ENCODE measurements at places on chromosomes 5 and 9.

DNA sequence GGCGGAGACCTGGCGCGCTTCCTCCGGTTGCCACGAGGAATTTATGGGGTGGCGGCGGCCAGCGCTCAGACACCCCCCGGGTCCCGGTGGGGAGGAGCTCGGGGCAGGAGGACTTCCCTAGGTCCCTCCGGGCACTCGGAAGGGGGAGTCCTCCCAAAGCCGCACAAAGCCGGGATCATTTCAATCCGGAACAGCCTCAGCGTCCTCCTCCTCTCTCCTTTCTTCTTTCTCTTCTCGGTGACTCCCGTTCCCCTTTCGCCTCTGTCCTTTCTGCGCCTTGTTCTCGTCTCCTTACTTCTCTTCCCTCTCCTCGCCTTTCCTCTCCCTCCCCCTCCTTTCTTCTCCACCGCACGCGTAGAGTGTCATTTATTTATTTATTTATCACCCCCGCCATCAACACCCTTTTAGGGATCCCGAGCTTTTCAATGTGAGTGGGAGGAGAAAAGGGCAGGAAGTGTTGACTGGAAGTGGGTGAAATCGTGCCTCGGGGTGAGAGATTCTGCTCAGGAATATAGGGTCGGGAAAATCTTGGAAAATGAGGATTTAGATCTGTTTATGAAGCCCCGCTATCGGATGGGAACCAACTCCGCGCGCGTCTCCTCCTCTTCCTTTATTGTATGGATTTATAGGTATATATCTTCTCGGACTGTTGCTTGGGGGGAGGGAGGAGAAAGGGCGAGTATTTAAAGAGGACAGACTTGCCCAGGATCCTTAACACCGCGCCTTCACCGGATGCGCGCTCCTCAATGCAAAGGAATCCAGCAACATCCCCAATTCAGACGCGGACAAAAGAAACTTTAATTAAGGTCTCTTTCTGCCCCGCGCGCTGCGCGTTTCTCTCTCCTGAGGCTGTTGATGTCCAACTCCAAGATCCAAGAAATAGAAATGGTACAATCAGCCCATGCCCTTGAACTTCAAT lies 2.0 kb upstream of the ZNF462 start:
- peak; percentile 50 for DNase-seq

DNA sequence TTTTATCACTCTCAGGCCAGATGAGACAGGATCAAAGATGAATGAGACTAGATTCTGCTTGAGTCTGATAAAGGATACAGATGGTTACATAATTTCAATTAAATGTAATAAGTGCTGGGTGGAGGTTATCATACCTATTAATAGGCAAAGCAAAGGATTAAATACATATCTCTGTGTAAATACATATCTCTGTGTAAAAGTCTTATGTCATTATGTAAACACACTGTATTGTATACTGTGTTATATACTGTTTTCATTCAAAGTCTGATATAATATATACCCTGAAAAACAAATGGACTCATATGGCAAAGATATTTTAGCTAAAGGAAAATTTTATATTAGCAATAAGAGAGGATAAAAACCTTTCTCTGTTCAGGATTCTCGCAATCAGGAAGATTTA lies 605.8 kb upstream of the PTGER4 start:
- no peak for DNase-seq

DNA sequence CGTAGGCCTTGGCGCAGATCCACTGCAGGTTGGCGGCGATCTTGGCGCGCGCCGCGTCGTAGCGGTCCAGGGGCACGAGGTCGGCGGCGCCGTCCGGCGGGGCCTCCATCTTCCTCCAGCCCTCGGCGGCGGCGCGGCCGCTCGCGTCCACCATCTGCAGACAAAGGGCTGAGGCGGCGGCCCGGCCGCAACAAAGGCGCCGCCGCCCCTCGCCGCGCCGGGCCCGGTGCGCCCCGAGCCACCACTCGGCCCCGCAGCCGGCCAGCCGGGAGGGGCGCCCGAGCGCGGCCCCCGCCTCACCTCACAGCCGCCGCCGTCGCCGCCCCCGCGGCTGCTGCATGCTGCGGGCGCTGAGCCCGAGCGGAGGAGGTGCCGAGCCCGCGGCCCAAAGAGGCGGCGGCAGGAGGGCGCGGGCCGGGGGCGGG lies 328 bp downstream of the CAMSAP1 start:
- DNase-seq = peak; percentile 57

DNA sequence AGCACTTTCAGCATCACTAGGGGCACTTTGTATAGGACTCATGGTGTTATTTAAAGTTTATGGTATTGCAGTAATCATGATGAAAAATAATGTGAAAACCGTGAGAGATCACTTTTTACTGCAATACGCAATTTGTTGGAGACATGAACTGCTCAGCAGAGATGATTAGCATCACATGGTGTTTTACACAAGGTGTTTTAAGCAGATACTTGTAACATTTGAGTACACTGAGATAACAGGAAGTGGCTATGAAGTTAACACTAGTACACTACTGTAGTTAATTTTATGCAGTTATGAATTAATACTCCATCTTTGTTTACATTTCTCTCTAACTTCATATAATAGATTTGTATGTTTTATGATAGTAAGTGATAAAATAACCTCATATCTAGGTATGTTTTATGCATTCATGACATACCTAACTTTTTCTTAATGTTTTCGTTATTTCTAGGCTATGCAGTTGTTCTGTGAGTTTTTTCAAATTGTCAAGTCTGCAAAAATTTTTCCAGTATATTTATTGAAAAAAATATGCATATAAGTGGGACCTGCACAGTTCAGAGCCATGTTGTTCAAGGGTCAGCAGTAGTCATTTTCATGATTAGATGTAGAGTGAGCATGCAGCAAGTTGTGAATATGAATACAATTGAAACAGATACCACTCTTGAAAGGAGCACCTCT lies 13.0 kb downstream of the SUB1 start:
- DNase-seq = no peak

- DNase-seq = no peak
These were observed 68.8 kb upstream of the FCN2 start for GRCh38 chr9:134811673-134812342.

DNA sequence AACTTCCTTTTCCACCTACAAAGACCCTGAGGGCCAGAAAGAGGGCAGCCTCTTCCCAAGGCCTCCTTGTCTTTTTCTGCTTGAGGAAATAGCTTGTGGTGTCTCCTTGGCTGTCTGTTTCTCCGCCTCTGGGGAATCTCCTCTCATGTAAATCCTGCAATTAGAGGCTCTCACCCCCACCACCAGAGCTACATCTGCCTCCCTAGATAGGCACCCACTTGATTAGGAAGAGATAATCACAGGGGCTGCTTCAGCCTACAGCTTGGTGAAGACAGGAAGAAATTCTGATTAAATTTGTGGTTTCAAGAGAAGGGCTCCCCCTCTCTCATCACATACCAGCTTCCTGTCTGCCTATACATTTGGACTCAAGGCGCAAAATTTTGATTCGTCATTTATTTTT lies 75.6 kb downstream of the TLR4 start:
- no peak for DNase-seq

DNA sequence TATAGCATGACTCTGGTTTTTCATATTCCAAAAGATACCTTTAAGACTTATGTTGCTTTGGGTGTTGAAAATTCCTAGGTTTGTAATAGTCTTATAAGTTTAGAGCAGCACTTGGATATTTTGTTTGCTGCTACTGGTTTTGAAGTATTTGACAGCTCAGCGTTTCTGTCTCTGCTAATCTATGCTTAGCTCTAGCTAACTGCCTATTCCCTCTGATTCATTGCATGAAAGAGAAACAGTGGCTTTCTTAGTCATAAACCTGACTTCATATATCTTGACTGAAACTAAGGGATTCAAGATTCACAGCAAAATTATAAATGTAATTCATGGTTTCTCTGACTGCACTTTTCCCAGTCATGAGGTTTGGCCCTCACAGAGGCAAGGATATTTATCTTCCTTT lies 35.6 kb upstream of the ANXA1 start:
- DNase-seq = no peak

DNA sequence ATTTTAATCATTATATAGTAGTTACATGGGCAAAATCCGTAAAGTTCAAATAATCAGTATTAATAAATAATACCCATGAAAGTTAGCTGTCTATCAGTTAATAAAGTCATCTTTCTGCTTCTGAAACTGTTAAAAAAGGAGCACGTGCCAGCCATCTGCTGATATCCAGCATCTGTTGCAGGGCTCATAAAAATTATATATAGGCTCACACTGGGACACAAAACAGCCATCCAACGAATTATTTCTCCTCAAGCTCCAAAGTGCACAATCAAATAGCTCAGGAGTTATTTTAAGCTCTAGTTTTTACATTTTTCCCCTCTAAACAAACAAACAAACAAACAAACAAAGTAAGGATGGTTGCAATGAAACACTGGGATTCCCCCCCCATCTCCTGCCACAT lies 48.3 kb downstream of the MRPS27 start:
- no peak for DNase-seq

DNA sequence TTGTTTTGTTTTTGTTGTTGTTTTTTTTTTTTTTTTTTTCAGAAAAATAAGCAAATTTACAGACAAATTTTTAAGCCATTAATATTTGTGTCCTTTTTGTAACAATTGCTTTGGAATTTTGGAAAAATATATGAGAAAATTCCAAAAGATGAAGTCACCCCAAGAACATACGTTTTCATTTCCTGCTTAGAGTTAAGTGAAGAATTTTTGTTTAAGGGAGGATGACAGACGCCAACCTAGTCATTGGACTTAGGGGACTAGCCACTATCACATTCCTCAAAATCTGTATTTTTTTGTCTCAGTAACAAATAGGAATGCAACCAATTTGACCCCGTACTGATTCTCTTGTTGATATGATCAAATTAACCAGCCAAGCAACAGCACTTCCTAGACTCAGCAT lies 433.9 kb upstream of the SLC30A5 start:
- DNase-seq = no peak

GRCh38 chr9:2729003-2729402 lies 11.7 kb downstream of the KCNV2 start:
- DNase-seq = no peak
